ENCODE measurements at places on chromosomes 6 and 20. TPM values are rescaled to one million over a fixed set of nuclear protein-coding genes. Genes with fewer than 3 reads are reported as not detected.

OPRM1 gene
- not detected for total RNA-seq

SLC16A10 gene
- under 0.01 TPM for total RNA-seq

FOXQ1 gene
- under 0.01 TPM for total RNA-seq

ADGRF4 gene
- total RNA-seq: not detected

All from thoracic aorta endothelial cell (primary cell).